A673 (cell line): ENCODE measurements at places on chromosomes 4 and X.

GRCh38 chr4:175703956-175704600 is 108.0 kb downstream of the GPM6A start:
- H3K36me3 ChIP-seq = no peaks in the 10 kb centered on the region
- H3K27me3 ChIP-seq = no peaks in the 10 kb centered on the region
- no peak overlapping the region for H3K27ac ChIP-seq
- H3K4me3 ChIP-seq = no peak overlapping the region

GRCh38 chrX:48835524-48836329 is at the start of gene PCSK1N:
TSS of gene PCSK1N (minus strand) at chrX:48835610. CDS start at chrX:48835532, 78 bp downstream.
- peak; percentile 25 for DNase-seq
- no peaks in the 10 kb centered on the region for H3K36me3 ChIP-seq
- peak within 1 kb of the TSS; percentile 59 for H3K4me3 ChIP-seq
- no peak within 1 kb of the TSS for H3K27ac ChIP-seq
- no peaks in the 10 kb centered on the region for H3K4me1 ChIP-seq

DNA sequence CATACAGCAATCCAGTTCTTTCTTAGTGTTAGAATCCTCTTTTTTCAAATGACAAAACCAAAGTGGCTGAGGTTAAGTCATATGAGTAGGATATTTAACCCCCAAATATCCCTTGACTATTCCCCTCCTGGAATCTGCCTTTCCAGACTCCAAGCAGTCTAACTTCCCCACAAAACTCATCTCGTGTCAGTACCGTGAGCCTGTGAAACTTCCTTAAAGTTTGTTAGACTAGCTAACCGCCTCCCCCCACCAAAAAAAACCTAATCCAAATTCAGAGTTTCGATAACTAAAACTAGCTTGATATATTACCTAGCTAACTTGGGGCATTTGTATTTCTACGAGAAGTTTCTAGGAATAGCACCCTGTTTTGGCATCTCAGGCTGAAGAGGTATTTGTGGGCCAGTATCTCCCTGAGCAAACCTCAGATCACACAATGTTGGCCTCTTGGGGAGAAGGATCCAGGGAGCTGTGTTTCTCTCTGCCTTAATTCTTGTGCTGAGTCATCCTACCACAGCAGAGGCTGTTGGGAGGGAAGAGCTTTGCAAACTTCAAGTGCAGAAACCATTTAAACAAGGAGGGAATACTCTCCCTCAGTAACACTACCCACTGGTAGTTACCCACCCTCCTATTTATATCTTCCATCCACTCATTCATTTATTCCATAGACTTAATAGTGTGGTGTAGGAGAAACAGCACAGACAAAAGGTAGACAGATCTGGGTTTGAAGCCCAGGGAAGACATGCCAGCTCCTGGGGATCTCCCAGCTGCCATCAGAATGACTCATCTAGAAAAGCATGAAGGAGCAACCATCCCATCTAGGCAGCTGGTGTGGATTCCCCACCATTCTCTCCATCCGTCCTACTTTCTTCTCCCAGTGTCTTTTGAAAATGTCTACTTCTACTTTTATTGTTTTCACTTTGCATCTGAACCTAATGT is 39.3 kb upstream of the TXK start:
- H3K27me3 ChIP-seq = no peaks in the 10 kb centered on the region
- no peaks in the 10 kb centered on the region for H3K36me3 ChIP-seq
- peaks cover 5% of the 10 kb centered on the region for H3K4me1 ChIP-seq
- H3K27ac ChIP-seq = no peak overlapping the region
- peak; percentile 48 for DNase-seq
- H3K4me3 ChIP-seq = no peak overlapping the region

GRCh38 chr4:185904381-185904780 is 92.4 kb upstream of the SORBS2 start:
- H3K27me3 ChIP-seq = no peaks in the 10 kb centered on the region
- no peaks in the 10 kb centered on the region for H3K4me1 ChIP-seq
- H3K36me3 ChIP-seq = no peaks in the 10 kb centered on the region

GRCh38 chrX:10467793-10468192 is 152.6 kb downstream of the MID1 start:
- H3K27ac ChIP-seq = no peak overlapping the region
- no peak overlapping the region for H3K4me3 ChIP-seq
- no peaks in the 10 kb centered on the region for H3K36me3 ChIP-seq
- DNase-seq = no peak
- no peaks in the 10 kb centered on the region for H3K27me3 ChIP-seq

DNA sequence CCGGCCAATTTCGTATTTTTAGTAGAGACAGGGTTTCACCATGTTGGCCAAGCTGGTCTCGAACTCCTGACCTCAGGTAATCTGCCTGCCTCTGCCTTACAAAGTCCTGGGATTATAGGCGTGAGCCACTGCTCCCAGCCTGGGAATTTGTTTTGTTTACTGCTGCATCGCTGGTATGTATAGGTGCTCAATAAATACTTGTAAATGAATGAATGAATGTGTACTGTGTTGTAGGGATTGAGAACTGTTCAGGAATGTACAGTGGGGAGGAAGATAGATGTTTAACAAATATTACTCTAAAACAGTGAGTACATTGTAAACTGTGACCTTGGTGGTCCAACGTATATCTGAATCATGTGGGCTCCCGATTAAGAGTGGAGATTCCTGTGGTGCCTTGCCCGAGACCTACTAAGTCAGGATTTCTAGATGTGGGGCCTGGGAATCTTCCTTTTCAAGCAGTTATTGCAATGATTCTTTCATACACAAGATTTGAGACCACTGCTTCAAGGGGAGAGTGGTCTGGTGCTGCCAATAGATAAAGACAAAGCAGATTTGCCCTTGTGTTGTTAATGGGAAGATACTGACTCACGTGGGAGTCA is 41.0 kb downstream of the WWC2 start:
- no peak overlapping the region for H3K4me3 ChIP-seq
- H3K27me3 ChIP-seq = no peaks in the 10 kb centered on the region
- no peak overlapping the region for H3K27ac ChIP-seq
- peaks cover 49% of the 10 kb centered on the region for H3K4me1 ChIP-seq
- H3K36me3 ChIP-seq = no peaks in the 10 kb centered on the region

DNA sequence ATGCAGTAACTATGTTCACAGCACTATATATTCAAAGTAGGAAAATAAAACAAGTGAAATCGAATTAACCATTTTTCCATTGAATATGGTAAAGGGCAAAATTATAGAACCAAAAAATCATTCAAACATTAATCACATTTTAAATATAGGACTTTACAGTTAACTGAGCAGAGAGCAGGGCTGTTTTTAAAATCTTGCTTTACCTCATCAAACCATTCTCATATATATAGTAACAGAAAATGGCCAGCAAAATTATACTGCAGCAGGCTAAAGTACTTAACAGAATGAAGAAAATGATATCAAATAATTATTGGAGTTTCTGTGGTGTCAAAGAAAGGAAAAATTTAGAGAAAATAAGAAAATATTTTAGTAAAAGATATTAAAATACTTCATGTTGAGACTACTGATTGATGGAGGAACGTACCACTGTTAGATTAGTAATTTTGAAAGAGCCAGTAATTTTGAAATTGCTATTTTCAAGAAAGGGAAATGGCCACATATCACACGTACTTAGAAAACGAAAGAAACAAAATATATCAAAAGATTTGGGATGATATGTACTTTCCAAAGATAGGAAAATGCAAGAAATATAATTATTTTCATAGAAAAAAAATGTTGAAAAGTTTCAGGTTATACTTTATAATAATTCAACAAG is 813.7 kb downstream of the DMD start:
- DNase-seq = no peak
- no peak overlapping the region for H3K4me3 ChIP-seq
- no peaks in the 10 kb centered on the region for H3K4me1 ChIP-seq
- H3K36me3 ChIP-seq = no peaks in the 10 kb centered on the region
- no peak overlapping the region for H3K27ac ChIP-seq

GRCh38 chr4:17877661-17878060 is 66.9 kb downstream of the NCAPG start:
- no peak overlapping the region for H3K27ac ChIP-seq
- no peak overlapping the region for H3K4me3 ChIP-seq
- no peaks in the 10 kb centered on the region for H3K36me3 ChIP-seq
- H3K27me3 ChIP-seq = no peaks in the 10 kb centered on the region
